Endodermal cell (in vitro differentiated cells): ENCODE measurements at places on chromosomes 2 and 18. TPM values are rescaled to one million over a fixed set of nuclear protein-coding genes. Genes with fewer than 3 reads are reported as not detected.

Gene GORASP2
- 59.5 to 109 TPM (median 104 TPM) in 3 replicates for total RNA-seq

Gene TEX44
- total RNA-seq: not detected in 2 replicates

Gene KCNJ13
- total RNA-seq: 0.15 TPM in 2 of 3 replicates, not detected in the other

Gene FASTKD2
- 30.3 and 31.6 TPM in 2 replicates for total RNA-seq

Gene CPS1
- 12.5 and 12.9 TPM in 2 replicates for total RNA-seq

Gene BOK
- total RNA-seq: 23.2 and 24.5 TPM in 2 replicates

Gene IL1RL1
- 0.84 and 0.90 TPM in 2 replicates for total RNA-seq

Gene NT5C1B
- total RNA-seq: not detected in 2 replicates
